ENCODE measurements at places on chromosomes 7 and 10.

GRCh38 chr7:128456255-128456725 lies 612 bp downstream of the HILPDA start:
- DNase-seq: no peak

DNA sequence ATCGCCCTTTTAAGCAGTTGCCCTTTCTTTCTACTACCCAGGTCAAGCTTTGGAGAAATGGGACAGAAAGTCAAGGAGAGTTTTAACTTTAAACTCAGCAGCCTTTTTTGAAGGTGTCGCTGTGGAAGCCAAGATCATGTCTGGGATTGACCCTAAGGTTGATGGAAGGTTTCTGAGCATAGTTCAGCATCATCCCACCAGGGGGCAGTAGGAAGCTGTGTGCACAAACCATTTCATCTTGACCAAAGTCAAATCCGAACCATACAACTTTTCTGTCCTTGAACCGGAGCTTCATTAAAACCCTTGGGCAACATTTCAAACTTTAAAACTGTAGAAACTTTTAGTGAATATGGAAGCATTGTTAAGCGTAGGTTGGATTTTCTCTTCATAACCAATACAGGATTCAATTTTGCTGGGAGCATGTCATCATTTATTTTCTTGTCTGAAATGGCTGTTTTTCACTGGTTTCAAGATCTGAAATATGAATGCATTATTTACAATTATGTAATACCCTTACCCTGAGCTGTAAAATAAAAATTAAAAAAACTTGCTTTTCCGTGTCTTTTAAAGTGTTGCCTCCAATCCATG lies 214.4 kb upstream of the KIAA1217 start:
- DNase-seq: no peak

DNA sequence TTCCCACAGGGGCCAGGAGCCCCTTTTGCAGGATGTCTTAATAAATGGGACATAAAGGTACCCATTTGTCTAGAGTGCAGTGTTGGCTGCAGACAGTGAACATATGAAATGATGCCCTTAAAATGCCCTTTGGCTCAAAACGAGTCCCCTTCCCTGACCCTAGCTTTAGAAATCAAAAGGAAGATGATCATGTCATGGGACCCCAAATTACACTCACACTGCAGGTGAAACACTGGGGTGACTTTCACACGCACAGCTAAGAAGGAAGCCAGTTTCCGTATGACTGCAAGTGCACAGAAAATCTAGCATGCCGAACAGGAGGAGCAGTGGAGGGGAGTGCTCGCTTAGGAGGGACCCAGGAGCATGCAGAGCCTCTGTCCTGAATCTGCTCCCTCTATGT lies 154.5 kb upstream of the KLF14 start:
- no peak for DNase-seq

DNA sequence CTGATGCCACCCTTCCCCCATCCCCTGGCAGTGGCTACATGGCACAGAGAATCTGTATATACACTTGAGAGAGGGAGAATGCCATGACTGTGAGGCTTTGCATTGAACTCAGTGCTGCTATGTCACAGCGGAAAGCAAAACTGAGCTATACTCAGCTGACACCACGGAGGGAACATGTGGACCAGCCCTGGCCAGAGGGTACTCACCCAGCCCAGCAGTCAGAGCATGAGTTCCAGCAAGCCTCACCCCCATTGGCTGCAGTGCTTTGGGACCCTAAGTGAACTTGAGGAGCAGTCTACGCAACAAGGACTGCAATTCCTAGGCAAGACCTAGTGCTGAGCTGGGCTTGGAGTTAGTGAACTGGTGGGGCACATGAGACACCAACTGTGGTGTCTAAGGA lies 10.3 kb upstream of the AOC1 start:
- DNase-seq: no peak

- DNase-seq: no peak
Observed at GRCh38 chr7:33388332-33388731, 259.0 kb downstream of the BBS9 start.

DNA sequence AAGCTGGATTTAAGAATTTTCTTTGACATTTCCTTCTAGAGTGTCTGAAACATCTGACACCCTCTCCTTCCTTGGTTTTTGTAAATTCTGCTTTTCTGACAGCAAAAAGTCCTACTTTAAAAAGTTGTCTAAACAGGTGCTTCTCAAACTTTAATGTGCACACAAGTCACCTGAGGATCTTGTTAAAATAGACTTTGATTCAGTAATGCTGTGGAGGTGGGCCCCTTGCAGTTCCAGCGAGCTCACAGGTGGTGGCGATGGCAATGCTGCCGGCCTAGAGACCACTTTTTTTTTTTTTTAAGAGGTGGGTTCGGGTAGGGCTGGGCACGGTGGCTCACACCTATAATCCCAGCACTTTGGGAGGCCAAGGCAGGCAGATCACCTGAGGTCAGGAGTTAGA lies 77.1 kb downstream of the ABCC2 start:
- DNase-seq: no peak

GRCh38 chr7:135514856-135515255 lies 5.0 kb upstream of the CNOT4 start:
- no peak for DNase-seq

GRCh38 chr10:67506083-67506756 lies 189.8 kb downstream of the CTNNA3 start:
- no peak for DNase-seq

- no peak for DNase-seq
Observed at GRCh38 chr7:93409324-93409723, 165.2 kb downstream of the CALCR start.

GRCh38 chr10:69087590-69088470 lies at the start of gene SRGN:
TSS of gene SRGN (plus strand) at chr10:69088103. CDS start at chr10:69088158, 55 bp downstream.
- no peak for DNase-seq

- DNase-seq: no peak
Observed at GRCh38 chr10:97138174-97138573, 47.6 kb downstream of the SLIT1 start.

Measured in NCI-H2171 (cell line).